ENCODE measurements at places on chromosomes 3 and 15.

- DNase-seq, result no peak
These were observed 61.7 kb upstream of the FGF7 start for GRCh38 chr15:49361370-49361769.

DNA sequence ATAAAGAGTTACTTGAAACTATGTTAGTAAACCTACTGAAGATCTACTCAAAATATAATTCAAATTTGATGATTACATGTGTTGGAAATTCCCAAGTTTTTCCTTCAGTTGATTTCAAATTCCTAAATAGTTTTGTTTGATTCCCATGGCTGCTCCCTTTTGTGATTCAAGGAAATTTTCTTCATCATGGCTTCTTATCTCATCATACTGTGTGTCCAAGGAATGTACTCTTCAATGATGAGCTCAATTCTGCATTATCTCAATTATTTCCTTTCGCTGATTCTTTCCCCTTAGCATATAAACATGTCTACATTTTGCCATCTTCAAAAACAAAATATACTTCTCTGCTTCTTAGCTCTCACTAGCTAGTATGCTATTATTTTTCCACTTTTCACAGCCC, 460.4 kb upstream of the NAALADL2 start:
- DNase-seq, result no peak

DNA sequence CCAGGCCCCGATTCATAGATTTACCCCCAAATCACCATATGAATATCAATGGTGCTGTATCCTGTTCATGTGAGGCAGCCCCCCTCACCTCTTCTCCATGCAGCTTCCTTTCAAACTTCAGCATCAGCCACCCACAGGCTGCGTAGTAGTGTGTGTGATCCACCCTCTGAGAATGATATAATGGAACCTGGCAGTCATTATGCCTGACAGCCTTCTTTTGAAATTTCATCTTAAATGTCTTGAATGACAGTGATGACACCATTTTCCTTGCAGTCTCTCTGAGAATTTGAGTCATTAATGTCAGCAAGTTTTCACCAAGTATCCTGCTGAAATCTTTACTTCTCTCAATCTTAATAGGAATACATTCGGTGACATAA, 3.5 kb upstream of the CLRN1 start:
- no peak for DNase-seq

DNA sequence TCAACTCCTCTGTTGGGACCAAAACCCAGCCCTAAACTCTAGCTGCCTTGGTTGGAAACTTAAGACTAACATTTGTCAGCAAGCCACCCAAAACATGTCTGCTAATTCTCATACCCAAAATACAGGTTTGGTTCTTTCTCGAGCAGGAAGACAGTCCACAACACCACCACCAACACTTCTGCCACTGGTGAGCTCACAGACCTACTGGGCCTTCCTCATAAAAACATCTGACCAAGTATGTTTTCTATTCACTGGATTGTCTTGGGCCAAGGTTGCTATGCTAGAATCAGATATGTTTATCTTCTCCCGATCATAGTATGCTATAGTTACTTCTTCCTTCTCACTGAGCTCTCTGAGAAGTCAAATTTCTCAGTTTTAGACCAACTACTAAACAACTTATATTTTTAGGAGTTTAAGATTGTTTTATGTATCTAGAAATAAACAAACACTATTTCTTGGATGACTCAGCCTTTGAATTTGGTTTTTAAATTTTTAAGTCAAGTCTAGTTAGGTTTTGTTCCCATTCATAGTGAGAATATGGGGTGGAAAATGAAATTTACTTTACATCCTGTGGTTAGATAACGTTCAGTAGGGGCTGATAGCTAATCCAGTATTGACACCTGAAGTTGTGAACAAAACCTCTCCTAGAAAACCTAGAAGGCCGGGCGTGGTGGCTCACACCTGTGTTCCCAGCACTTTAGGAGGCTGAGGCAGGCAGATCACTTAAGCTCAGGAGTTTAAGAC, 360.5 kb downstream of the RSL24D1 start:
- no peak for DNase-seq

DNA sequence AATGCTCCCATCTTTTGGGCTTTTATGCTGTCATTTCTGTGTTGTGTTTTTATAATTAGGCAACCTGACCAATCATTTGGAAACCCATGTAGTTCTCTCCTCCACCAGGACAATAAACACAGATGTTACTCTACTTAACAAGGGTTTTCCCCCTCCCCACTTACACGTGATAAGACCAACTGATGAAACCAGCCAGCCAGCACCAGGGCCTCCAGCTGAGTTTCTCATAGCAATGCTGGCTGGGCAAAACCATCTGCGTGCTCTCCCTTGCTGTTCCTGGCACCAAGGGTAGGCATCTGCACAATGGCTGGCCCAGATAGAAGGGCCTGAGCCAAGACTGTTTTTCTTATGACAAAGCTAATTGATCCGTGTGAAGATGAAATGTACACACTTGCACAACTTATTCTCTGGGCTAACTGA, 310.4 kb downstream of the PLCL2 start:
- DNase-seq, result peak; percentile 19

- no peak for DNase-seq
These were observed 194.1 kb downstream of the MEX3B start for GRCh38 chr15:81851757-81852156.

GRCh38 chr3:105145511-105145910, 221.2 kb upstream of the ALCAM start:
- no peak for DNase-seq

DNA sequence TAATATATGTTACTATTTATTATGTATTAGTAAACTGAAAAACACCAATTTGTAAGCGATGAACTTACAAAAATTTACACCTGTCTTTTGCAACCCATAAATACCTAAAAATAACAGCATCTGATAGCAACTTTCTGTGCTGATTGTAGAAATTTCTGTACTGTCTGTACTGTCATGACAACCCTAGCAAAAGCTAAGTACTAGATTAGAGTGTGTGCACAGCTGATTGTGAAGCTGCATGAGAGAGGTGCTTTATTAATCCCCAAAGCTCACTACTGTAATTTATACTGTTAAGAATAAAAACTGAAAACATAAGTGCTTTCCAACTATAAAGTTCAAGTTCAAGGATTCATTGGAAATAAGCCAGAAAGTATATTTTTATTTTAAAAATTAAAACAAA, 815 bp downstream of the BCL2A1 start:
- DNase-seq, result no peak

GRCh38 chr15:86932456-86932855, 852.8 kb downstream of the AGBL1 start:
- no peak for DNase-seq

- DNase-seq, result no peak
These were observed 59.5 kb downstream of the TP63 start for GRCh38 chr3:189690672-189691071.

DNA sequence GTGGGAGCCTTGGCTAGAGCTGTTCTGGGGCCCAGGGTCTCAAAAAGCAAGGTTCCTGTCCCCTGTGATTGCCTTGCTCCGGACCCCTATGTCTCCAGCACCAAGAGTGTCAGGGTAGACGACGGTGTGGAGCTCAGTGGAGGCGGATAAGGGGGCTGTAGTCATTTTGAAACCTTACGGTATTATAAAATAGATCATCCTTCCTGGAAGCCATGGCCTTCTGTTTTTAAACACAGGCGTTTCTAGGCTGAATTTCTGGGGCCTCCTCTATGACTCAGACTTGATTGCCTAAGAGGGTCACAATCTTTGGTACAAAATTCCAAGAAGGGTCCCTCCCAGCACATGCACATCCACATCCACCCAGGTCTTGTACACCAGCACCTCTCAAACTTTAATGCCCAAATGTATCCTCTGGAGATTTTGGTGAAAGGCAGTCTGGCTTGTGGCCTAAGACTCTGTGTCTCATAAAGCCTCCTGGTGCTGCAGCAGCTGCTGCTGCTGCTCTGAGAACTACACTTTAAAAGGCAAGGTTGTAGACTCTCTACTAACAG, 70.5 kb upstream of the XCR1 start:
- peak; percentile 57 for DNase-seq

DNA sequence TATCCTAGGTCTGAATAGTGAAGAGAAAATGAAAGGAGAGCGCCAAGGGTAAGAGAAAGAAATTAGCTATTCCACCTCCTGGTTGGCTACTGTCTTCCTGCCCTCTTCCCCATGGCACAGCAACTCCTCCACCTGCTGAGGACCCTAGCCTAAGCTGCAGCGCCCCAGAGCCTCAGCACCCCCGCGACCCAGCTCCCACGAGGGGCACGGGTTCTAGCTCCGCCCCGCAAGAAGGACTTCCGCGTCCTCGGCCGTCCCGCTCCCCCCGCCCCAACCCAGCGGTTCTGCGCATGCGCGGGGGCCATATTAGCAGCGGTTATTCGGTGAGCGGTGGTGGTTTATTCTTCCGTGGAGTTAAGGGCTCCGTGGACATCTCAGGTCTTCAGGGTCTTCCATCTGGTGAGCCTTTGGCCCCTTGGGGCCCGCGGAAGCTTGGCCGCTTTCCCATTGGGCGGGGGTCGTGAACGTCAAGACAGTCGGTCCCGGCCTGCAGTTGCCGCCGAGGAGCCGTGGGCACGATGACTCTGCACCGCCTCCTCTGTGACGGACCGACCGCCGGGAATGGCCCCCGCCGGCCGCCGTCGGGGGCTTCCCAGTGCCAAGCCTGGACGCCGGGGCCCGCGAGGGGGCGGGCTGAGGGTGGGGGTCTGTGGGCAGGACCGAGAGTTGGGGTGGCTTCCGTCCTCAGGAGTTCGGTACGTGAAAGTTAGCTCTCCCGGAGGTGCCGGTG, at the start of gene PSMA4:
Gene PSMA4, plus strand, starts transcription at position 304 of the 730 bp plus-strand sequence. CDS start 1,484 bp downstream, outside the sequence.
- DNase-seq, result peak; percentile 94

GRCh38 chr3:141610939-141611338, 124.1 kb downstream of the RASA2 start:
- no peak for DNase-seq

GRCh38 chr15:30924353-30924752, 20.6 kb downstream of the FAN1 start:
- no peak for DNase-seq

DNA sequence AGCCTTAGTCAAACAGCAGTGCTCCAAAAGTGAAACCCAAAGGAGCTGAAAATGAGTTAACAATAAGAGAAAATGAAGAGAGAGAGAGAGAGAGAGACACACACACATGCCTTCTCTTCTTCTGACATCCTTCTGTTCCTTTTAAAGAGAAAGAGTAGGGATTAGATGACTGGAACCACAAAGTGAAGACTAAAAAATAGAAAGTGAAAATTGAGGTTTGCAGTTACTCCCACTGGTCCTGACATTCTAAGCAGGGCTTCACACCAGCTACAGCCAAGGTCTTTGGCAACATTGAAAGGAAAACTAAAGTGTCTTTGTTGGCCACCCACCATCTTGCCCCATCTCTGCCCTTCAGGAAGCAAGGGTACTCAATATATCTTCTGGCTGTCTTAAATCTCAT, 59.2 kb downstream of the USP50 start:
- peak; percentile 6 for DNase-seq

DNA sequence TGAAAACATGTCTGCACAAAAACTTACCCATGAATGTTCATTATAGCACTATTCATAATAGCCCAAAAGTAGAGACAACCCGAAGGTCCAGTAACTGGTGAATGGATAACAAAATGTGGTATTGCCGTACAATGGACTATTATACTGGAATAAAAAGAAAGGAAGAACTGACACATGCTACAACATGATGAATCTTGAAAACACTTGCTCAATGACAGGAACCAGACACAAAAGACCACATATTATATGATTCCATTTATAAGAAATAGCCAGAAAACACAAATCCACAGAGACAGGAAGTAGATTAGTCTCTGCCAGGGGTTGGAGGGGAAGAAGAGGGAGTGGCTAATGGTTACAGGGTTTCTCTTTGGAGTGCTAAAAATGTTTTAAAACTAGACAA, 18.3 kb downstream of the SHC4 start:
- no peak for DNase-seq

DNA sequence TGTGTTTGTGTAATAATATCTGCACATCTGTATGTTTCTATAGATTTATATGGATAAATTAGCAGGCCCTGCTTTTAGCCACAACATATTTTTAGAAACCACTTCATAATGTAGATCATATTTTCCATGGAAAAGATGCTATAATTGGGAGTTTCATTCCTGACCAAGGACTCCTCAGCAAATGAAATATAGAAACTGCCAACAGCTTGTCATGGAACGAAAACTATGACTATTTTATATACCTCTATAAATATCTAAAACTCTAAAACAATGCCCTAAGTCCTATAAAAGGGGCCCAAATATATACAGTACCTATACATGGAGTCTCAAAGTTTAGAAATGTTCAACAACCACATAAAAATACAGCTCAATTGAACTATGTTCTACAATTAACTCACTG, 27.9 kb downstream of the EID1 start:
- DNase-seq, result no peak

DNA sequence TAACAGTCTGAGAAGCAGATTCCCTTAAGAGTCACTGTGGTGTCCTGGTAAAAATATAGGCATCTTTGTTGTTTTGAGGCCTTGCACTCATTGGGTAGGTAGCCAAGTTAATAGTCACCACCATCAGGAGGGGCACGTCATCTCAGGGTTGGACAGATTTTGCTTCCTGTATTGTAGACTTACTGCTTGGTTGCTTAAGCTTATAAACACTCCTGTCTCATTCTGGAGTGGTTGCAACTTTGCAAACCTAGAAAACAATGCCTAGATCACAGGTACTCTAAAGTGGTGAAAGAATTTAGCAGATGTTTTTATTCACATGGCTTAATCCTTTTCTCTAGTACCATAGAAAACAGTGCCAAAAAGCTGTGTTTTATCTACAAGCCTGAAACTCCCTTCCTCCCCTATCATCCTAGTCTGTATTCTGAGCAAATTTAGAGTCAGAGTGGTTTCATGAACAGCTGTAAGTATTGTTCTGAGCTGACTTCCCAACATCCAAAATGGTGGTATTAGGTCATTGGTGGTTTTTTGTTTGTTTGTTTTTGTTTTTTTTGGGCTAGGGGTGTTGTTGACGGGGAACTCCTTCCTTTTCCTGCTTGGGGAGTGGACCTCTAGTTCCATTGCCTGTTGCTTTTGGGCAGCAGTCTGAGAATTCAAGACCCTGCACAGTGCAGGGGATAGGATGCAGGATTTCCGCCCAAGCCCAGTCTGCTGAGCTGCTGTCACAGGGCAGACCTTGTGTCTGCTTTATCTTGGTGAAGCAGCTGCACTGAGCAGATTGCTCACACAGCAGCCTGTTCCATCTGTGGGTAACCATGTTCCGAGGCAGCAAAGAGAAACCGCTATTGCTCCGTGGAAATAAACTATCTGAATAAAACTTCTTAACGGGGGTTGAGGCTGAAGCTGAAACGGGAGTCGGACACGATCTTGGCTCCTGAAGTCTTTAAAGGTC, 202.0 kb downstream of the AKAP13 start:
- peak; percentile 75 for DNase-seq

DNA sequence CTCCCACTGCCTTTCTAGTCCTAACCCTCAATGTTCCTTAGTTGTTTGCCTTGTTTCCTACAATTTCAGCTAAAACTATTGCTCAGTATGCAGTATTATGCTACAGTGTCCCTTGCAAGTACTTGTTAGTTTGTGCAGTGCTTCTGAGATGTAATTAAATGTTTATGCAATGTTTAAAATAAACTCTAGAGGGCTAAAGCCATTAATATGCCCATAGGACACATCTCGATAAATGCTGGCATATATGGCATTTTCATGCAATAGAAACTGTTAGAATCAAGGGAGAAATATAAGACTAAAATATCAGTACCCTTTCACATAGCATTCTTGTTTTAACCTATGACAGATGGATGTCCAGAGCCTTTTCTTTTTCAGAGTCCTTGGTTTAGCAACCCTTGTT, 59.8 kb upstream of the ACKR4 start:
- DNase-seq, result no peak

- DNase-seq, result no peak
These were observed 144.1 kb downstream of the FEZF2 start for GRCh38 chr3:62229211-62229610.

- no peak for DNase-seq
These were observed 42.2 kb downstream of the MUC4 start for GRCh38 chr3:195769551-195769950.

All from stimulated activated CD4-positive, alpha-beta T cell treated with anti-CD3 and anti-CD28 coated beads, Interleukin-1b, Interleukin-23, amount 100 ng/mL, for 48 hours (primary cell).